ENCODE measurements at places on chromosomes 2 and 18. TPM values are rescaled to one million over a fixed set of nuclear protein-coding genes. Genes with fewer than 3 reads are reported as not detected.

GRCh38 chr2:217847115-217847514 lies 155.7 kb downstream of the TNS1 start:
- no peak overlapping the region for H3K27ac ChIP-seq
- H3K4me1 ChIP-seq, result no peaks in the 10 kb centered on the region
- peaks cover 4% of the 10 kb centered on the region for H3K27me3 ChIP-seq
- no peaks in the 10 kb centered on the region for H3K36me3 ChIP-seq

GRCh38 chr18:23526501-23527063 lies 23.3 kb downstream of the RMC1 start:
- no peaks in the 10 kb centered on the region for H3K4me1 ChIP-seq
- H3K27ac ChIP-seq, result no peak overlapping the region
- H3K27me3 ChIP-seq, result no peaks in the 10 kb centered on the region
- H3K4me3 ChIP-seq, result no peak overlapping the region

DNA sequence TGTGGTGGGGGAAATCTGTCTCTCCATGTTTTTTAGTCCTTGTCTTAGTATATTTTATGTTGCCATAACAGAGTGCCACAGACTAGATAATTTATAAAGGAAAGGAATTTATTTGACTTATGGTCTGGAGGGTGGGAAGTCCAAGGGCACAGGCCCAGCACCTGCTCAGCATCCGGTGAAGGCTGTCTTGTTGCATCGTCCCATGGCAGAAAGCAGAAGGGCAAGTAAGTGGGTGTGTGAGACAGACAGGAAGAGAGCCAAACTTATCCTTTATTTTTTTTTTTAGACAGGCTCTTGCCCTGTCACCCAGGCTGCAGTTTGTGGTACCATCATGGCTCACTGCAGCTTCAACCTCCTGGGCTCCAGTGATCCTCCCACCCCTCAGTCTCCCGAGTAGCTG lies 98.1 kb downstream of the HS1BP3 start:
- no peak overlapping the region for H3K4me3 ChIP-seq
- H3K27me3 ChIP-seq, result no peaks in the 10 kb centered on the region
- no peaks in the 10 kb centered on the region for H3K36me3 ChIP-seq
- DNase-seq, result no peak

DNA sequence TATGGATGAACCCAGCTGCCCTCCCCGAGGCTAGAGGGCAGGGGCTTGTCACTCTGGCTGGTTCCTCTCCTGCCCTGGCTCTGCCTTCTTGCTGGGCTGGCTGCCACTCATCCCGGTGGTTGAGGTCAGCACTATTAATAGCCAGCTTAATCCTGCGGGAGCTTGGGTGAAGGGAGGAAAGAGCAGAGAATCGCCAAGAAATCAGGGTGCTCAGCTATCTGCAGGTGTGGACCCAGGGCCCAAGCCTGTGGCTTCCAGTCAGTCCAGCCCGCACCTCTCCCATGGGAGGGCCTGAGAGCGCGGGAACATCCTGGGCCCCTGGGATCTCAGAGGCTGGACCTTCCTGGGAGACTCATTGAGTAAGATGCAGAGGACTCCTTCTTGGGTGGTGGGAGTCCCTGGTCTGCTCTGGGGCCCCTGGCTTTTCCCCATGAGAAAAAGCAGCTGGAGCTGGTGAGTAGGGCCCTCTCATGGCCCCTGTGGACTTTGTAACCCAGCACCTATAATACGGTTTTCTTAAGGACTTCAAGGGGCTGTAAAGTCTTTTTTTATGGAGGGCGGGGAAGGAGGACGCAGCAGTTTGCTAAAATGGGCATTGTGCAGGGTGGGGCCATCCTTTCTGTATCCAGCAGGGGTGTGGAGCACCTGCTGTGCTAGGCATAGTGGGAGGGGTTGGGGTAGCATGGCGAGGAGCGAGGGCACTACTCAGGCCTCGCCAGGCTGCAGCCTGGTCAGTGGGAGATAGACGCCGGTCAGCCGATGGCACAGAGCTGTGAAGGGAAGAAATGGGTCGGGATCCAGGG lies 27.4 kb upstream of the CNNM3 start:
- peak; percentile 89 for DNase-seq
- H3K4me3 ChIP-seq, result no peak overlapping the region
- no peaks in the 10 kb centered on the region for H3K27me3 ChIP-seq

GRCh38 chr2:143720095-143720664 lies 591.0 kb downstream of the ARHGAP15 start:
- no peaks in the 10 kb centered on the region for H3K27me3 ChIP-seq
- DNase-seq, result no peak
- no peak overlapping the region for H3K4me3 ChIP-seq
- no peaks in the 10 kb centered on the region for H3K4me1 ChIP-seq

GRCh38 chr18:3596637-3597384 lies 146.8 kb downstream of the TGIF1 start:
- H3K27ac ChIP-seq, result peak overlapping the region; percentile 98
- H3K36me3 ChIP-seq, result no peaks in the 10 kb centered on the region
- peak; percentile 61 for DNase-seq
- H3K27me3 ChIP-seq, result no peaks in the 10 kb centered on the region
- H3K4me1 ChIP-seq, result peaks cover 18% of the 10 kb centered on the region

DNA sequence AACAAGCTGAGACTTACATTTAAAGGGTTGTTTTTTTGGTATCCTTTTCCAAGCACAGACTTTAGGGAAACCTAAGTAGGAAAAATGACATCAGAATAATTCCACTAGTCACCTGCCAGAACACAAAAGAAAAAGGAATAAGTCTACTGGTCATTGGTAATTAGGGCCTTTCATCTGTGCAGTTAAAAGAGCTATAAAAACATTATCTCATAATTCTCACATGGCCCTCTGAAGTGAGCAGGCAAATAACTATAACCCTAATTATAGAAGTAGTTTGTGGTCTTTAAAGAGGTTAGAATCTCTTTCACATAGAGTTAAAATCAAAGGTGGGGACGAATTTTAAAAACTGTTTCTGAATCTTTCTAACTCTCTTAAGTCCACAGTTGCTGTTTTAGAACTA lies 111.1 kb upstream of the B3GNT2 start:
- no peaks in the 10 kb centered on the region for H3K4me1 ChIP-seq
- H3K36me3 ChIP-seq, result no peaks in the 10 kb centered on the region
- H3K27ac ChIP-seq, result no peak overlapping the region
- no peak for DNase-seq

DNA sequence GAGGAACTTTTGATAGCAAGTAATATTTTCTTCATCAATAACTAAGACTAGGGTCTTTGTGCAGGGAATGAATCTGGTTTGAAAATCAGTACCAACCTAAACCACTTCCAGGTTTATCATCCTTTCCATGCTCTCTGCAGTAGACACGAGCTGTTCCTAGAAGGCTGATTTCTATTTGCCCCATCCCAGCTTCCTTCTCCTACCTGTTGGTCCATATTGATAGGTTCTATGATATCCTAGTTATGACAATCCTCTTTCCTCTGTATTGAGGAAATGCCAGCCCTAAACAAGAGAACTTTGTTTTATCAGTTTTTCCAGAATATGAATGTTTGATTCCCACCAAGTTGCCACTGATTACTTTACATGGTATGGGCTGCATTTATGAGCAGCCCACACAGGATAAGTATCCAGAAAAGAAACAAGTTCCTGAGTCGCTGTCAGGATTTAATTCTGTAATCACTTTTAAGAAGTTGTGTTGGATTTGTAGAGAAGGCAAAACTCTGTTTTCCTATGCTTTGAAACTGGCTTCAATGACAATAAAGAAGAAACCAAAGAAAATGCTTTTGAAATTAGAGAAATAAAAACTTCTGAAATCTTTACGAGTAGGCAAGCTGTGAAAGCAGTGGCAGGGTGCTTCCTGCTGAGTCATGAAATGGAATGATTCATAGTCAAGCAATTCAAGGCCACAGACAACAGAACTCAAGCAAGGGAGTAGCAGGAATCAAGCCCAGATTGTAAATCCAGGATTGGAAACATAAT lies 37.3 kb upstream of the TANK start:
- H3K27ac ChIP-seq, result no peak overlapping the region
- no peak overlapping the region for H3K4me3 ChIP-seq
- H3K36me3 ChIP-seq, result no peaks in the 10 kb centered on the region
- no peaks in the 10 kb centered on the region for H3K27me3 ChIP-seq

DNA sequence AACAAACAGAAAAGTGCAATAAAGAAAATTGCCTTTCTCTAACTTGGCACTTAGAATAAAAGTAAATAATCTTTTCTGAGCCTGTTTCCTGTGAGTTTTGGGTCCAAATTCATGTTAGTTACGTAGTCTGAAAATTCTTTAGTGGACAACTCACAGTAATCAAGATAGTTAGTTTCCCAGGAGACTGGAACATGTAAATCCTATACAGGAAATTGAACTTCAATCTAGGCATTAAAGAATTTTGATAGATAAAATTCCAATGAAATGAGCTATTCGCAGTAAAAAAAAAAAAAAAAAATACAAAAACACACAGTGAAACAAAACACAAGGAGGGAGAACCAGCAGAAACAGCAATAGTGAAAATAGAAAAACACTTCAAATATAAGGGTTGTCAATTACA lies 83.8 kb upstream of the REG3G start:
- H3K27me3 ChIP-seq, result no peaks in the 10 kb centered on the region
- H3K27ac ChIP-seq, result no peak overlapping the region
- DNase-seq, result no peak
- no peaks in the 10 kb centered on the region for H3K4me1 ChIP-seq
- H3K36me3 ChIP-seq, result no peaks in the 10 kb centered on the region

- H3K36me3 ChIP-seq, result peaks cover 5% of the 10 kb centered on the region
- no peak for DNase-seq
- H3K4me1 ChIP-seq, result no peaks in the 10 kb centered on the region
- H3K27ac ChIP-seq, result no peak overlapping the region
- no peak overlapping the region for H3K4me3 ChIP-seq
- H3K27me3 ChIP-seq, result peaks cover 8% of the 10 kb centered on the region
These were observed 4.8 kb downstream of the ATOH8 start for GRCh38 chr2:85758361-85759256.

- H3K4me3 ChIP-seq, result no peak overlapping the region
- H3K36me3 ChIP-seq, result no peaks in the 10 kb centered on the region
- H3K4me1 ChIP-seq, result peaks cover 2% of the 10 kb centered on the region
- no peaks in the 10 kb centered on the region for H3K27me3 ChIP-seq
These were observed 85.2 kb upstream of the RBBP8 start for GRCh38 chr18:22847867-22848451.

DNA sequence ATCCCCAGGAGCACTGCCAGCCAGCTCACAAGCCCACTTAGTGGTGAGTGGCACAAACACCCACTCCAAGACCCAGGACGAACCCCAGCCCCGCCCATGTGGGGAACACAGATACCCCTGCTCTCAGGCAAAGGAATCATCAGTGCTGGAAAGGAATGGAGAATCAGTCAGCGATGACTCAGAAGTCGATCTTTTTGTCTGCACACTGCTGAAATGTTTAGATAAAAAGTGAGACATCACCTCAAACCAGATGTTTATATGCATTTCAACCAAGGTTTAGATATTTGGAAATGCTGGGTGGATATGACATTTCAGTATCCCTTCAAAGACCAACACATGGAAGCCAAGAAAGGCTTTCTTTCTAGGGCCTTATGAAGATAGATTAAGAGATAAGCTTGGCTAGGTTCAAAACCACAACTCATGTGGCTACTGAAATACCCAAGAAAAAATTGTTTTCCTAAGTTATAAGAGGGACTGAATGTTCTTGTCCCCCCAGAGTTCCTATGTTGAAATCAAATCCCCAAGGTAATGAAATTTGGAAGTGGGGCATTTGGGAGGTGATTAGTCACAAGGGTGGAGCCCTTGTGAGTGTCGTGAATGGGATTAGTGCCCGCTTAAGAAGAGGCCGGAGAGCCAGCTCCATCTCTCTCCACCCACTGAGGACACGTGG lies 43.7 kb downstream of the POU3F3 start:
- no peak overlapping the region for H3K27ac ChIP-seq
- no peaks in the 10 kb centered on the region for H3K4me1 ChIP-seq
- DNase-seq, result no peak
- no peak overlapping the region for H3K4me3 ChIP-seq
- no peaks in the 10 kb centered on the region for H3K36me3 ChIP-seq
- H3K27me3 ChIP-seq, result peaks cover 5% of the 10 kb centered on the region

GRCh38 chr2:131408207-131408606 lies 44.2 kb upstream of the RAB6D start:
- H3K36me3 ChIP-seq, result no peaks in the 10 kb centered on the region
- no peak for DNase-seq
- no peaks in the 10 kb centered on the region for H3K4me1 ChIP-seq
- H3K27ac ChIP-seq, result no peak overlapping the region
- peaks cover 5% of the 10 kb centered on the region for H3K27me3 ChIP-seq
- no peak overlapping the region for H3K4me3 ChIP-seq

DNA sequence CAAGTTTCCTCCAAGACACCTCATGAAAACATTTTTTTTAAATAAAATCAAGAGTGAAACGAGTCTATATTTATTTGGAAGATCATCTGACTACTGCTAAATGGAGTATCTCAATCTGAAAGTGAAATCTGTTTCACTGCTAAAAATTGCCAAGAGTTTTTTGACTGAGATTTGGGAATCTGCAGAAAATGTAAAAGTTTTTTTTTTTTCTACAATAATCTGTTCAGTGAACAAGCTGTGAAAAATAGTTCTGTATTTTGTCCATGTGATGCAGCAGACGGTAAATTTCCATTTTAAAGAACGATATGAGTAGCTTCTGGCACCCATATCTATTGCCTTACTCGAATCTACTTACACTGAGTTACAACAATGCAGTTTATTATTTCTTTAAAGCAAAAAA lies 519.7 kb downstream of the PLCL1 start:
- no peaks in the 10 kb centered on the region for H3K27me3 ChIP-seq
- no peak for DNase-seq
- H3K4me3 ChIP-seq, result no peak overlapping the region
- no peak overlapping the region for H3K27ac ChIP-seq

DNA sequence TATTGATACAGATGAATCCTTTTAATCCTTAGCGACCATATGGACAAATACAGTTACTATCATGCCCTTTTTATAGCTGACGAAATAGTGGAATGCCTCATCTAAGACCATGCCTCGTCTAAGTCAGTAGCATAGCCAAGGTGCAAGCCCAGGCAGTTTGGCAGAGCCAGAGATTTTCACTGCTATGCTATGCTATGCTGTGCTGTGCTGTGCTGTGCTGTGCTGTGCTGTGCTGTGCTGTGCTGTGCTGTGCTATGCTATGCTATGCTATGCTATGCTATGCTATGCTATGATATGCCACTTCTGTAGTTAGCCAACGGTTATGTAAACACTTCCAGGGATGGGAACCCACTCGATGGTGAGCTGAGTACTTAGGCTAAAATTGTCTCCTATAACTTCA lies 91.6 kb upstream of the MAP4K3 start:
- no peaks in the 10 kb centered on the region for H3K4me1 ChIP-seq
- H3K36me3 ChIP-seq, result no peaks in the 10 kb centered on the region
- no peak overlapping the region for H3K27ac ChIP-seq
- no peak for DNase-seq
- no peak overlapping the region for H3K4me3 ChIP-seq
- no peaks in the 10 kb centered on the region for H3K27me3 ChIP-seq

- no peak for DNase-seq
- peaks cover 7% of the 10 kb centered on the region for H3K36me3 ChIP-seq
- H3K27ac ChIP-seq, result no peak overlapping the region
These were observed 29.7 kb downstream of the C2orf42 start for GRCh38 chr2:70161069-70161534.

GRCh38 chr2:240919161-240919781 lies 13.1 kb downstream of the CROCC2 start:
- no peaks in the 10 kb centered on the region for H3K27me3 ChIP-seq
- H3K27ac ChIP-seq, result no peak overlapping the region
- no peak overlapping the region for H3K4me3 ChIP-seq
- no peak for DNase-seq
- no peaks in the 10 kb centered on the region for H3K4me1 ChIP-seq

The UCN gene
- 1.8 TPM for polyA plus RNA-seq

The CYBRD1 gene
- polyA plus RNA-seq, result 12.4 TPM

The ADGRF3 gene
- not detected for polyA plus RNA-seq

The CTLA4 gene
- polyA plus RNA-seq, result not detected

The LYPD6B gene
- 4.4 TPM for polyA plus RNA-seq

The RUFY4 gene
- polyA plus RNA-seq, result 0.25 TPM

The PLGLB2 gene
- 1.1 TPM for polyA plus RNA-seq

The MEIS1 gene
- polyA plus RNA-seq, result 7.9 TPM
